ENCODE measurements at places on chromosomes 5 and 9.

GRCh38 chr5:78116167-78116566 lies 178.3 kb downstream of the AP3B1 start:
- no peak for DNase-seq

DNA sequence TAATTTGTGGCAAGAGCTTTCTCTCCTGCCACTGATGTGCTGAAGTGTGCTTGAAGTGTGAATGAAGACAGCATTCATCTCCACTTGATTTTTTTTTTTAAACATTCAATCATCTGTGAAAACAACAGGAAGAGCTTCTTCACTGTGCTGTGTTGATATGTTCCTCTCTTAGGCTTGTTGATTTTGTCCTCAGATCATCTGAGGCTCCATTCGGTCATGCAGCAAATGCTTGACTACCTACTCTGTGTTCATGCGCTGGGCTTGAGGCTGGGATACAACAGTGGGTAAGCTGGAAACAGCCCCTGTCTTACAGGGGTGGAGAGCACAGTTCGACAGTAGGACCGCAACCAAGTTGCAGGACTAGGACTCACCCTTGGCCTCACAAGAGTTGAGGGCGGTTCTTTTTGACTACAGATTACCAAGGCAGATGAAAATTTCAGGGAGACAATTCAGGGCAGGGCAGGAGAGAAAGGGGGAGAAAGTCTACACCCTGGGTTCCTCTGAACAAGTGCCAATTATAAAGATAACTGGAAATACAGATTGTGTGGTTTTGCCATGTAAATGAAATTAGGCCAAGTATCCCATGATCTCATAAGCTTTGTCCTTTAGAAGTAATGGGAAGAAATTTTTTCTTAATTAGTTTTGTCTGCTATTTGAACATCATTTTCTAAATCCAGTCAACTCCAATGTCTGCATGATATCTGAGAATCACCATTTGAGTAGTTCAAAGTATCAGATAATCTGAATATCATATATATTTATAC lies 31.0 kb upstream of the F2R start:
- no peak for DNase-seq

DNA sequence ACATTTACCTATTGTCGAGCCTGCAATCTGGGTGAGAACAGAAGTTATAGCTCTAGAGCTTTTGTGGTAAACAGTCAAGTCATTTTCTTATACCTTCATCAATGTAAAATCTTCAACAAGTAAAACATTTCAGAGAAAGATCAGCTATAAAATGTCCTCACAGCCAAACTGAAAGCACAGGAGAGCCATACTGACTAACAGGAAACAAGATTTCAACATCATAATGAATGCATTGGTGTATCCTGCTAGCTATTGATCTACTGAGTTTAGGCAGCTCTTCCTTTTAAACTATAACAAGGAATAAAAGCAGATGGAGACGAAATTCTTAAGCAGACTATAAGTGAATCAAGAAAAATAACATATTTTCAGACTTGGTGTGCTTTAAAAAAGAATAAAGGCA lies 1522.9 kb upstream of the WWC1 start:
- no peak for DNase-seq

DNA sequence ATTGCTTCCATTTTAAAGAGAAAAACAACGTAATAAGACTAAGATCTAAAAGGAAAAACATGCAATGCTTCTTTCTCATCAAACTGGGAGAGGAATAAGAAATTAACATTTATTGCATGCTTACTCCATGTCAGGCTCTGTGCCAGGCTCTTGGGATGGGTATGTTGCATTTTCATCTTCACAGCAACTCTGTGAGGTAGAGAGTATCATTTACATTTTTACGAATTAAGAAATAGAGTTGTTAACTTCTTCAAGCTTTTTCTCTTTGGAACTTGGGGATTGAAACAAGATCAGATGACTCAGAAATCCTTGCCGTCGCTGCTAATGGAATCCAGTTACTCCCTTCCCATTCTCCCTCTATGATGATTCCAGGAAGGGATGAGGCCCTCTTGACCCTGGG lies 39.5 kb downstream of the PDE8B start:
- no peak for DNase-seq

- DNase-seq = no peak
Observed at GRCh38 chr5:37926732-37927131, 86.9 kb upstream of the GDNF start.

- DNase-seq = no peak
Observed at GRCh38 chr5:111079846-111080245, 8.3 kb downstream of the TSLP start.

DNA sequence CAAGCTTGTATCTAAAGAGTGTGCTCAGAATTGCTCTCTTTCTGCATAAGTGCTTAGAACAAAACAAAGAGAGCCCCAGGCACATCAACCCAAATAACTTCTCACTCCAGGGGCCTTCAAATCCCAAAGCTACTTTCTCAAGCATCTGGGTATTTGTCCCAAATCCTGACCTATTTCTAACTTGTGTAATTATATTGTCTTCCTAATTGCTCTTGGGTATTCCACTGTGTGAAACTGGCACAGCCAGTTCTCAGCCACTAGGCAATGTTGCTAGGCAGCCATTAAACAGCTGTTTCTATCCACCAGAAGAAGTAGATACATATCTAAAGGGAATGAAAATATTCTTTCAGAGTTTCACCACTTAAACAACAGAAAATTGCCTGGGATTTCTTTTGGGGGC lies 198.8 kb downstream of the PRELID2 start:
- no peak for DNase-seq

DNA sequence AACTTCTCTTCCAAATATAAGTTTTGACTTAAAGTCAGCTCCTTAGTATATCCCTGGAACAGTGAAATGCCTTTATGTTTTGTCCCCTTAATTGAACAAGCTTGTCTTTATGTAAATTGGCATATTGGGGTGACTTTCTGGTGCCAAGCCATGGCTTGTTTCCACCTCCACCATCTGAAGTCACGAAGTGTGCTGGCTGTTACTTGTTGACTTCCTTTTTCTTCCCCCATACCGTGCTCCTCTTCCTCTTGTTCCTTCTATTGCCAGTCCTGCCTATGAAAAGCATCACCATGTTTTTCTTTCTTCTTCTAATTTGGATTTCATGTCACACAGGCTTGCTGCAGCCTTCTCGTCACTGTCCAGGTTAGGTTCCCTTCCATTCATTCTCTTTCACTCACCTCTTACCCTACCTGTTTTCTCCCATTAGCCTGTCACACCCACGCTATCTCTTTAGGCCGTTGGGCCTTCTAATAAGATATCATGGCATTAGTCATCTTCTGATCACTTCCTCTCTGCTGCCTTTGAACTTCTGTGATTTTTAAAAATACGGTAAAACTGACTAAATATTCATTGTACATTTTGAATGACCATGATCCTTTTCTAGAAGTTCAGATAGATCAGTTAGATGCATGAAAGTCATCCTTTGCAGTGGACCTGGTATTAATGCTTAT lies 48.1 kb downstream of the IQGAP2 start:
- DNase-seq = no peak

DNA sequence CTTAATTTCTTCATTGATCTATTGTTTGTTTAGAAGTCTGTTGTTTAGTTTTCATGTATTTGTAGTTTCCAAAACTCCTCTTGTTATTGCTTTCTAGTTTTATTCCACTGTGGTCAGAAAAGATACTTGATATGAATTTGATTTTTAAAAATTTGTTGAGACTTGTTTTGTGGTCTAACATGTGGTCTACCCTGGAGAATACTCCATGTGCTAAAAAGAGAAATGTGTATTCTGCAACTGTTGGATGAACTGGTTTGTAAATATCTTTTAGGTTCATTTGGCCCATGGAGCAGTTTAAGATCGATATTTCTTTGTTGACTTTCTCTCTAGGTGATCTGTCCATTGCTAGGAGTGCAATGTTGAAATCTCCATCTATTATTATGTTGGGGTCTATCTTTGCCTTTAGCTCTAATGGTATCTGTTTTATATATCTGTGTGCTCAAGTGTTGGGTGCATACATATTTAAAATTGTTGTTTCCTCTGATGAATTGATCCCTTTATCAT lies 150.6 kb upstream of the ATP10B start:
- no peak for DNase-seq

DNA sequence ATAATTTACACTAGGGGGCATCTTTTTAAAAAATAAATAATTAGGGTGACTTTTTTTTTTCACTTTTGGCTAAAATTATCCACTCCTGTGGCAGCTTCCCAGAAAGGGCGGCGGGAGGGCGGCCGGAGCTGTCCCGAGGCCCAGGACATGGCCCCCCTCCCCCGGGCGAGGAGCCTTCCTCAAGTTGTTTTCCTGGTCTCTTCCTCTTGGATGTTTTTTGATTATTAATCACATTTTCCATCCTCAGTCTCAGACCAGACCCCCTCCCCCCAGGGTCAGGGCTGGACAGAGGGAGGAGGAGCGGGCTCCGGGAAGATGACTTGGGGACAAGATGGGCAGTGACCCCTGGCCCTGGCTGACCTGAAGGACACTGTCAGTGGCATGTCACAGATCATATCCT lies 4.7 kb upstream of the CNTFR start:
- DNase-seq = no peak

- DNase-seq = no peak
Observed at GRCh38 chr9:119086590-119086989, 282.6 kb downstream of the BRINP1 start.

DNA sequence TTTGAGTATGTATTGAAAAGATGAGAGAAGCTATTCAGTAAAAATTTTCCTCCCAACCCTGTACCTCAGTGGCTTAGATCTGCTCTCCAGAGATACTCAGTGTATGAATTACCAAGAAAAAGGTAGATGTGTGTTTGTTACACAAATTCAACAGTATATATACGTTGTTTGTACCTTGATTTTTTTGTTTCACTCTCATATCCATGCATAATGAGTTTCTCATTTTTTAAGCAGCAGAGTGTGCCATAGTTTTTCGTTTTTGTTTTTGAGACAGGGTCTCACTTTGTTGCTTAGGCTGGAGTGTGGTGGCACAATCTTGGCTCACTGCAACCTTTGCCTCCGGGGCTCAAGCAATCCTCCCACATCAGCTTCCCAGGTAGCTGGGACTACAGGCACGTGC lies 77.7 kb downstream of the RAB24 start:
- no peak for DNase-seq

- peak; percentile 84 for DNase-seq
Observed at GRCh38 chr9:136267261-136268111, 21.9 kb upstream of the QSOX2 start.

DNA sequence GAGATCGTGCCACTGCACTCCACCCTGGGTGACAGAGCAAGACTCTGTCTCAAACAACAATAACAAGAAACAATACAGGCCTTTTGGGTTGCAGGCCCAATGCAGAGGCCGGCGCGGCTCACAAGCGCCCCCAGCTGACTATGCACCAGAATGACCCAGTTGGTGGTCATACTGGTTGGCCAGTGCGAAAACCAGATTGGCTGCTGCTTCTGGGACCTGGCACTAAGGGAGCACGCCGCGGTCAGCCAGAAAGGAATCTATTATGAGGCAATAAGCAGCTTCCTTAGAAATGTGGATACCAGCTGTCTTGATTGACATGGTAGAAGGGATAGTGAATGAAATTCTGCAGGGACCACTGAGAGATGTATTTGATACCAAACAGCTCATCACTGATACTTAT lies 35.0 kb downstream of the RANBP17 start:
- DNase-seq = no peak

DNA sequence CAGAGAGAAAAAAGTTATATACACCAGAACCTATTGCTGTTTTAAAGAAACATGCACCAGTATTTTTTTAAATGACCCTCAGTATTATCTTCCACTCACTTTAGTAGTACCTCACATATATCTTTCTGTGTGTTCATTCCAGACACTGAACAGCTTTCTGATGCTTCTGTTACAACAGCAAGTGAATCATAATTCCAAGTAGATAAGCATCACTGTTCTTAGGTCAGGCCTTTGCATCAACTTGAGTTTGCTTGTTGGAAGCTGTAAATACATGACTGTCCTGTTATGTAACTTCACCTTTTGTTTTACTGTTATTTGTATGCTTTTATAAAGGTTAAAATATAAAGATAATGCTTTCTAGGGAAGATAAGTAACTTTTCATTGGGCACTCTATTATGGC lies 184.4 kb downstream of the ISL1 start:
- DNase-seq = no peak

DNA sequence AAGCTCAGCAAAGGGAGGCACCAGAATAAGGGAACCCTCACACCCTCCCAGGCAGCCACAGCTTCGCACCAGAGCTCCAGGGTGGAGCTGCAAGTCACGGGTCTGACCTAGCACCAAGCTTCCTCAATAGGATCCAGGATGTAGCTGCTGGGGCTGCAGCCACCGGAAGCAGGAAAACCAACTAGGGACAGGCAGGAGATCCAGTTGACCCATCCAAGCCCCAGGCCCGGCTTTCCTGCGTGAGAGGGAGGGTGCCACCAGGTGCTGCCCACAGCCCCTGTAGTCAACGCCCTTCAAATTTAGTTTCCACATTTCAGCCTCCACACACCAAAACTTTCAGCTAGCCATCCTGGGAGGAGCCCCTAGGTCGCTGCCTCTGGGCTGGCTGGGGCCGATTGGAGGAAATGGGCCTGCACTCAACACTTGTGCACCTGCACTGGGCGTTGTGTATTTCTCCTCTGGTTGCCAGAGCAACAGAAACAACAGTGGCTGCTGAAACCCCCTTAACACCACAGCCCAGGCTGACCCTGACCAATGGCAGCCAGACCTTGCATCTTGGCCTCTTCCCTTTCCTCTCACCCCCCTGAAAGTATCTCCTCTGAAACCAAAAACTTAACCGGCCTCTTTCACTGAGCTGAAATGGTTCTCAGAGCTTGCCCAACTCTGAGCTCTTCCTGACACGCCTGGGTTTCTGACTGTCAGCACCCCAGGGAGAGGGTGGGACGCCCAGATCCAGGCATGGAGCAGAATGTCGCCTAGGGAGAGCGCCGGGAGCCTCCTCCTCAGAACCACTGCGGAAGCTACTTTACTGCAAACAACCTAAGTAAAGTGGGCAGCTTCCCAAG lies 226.5 kb upstream of the MAP3K1 start:
- DNase-seq = peak; percentile 37

GRCh38 chr9:136354592-136355085 lies 8.9 kb downstream of the DNLZ start:
- no peak for DNase-seq

GRCh38 chr9:107648153-107648715 lies 158.7 kb upstream of the KLF4 start:
- no peak for DNase-seq

GRCh38 chr9:126690431-126691051 lies 76.8 kb downstream of the LMX1B start:
- DNase-seq = peak; percentile 77

DNA sequence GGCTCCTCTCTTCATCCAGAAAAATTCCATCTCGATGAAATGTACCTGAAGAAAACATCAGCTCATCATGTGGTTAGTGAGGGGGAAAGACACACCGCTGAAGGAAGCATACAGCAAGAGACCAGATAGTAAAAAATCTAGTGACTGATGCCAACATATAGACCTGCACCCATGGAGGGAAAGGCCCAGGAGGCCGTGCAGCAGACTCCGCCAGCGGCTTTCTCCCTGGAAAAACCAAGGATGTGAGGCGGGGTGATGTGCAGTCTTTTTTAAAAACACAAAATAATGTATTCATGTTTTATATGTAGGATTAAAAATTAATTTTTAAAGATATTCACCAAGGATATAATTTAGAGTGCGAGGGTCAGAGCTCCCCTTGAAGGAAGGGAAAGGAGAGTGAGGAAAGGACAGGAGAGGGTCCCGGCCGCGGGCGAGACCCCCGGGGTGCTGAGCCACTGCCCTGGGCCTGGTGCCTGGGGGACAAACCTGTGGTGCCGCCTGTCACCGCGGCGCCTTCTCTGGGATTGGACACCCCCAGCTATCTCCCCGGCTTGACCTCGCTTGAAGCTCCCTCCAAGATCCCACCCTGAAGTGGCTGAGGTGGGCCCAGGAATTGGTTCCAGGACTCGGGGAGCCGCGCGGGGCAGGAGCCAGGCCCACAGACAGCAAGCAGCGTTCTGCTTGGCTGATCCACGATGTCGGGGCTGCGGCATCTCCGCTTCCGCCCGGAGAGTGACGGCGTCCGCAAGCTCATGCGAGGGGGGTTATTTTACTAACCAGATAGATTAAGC lies 12.1 kb upstream of the UNC5A start:
- no peak for DNase-seq
